ENCODE measurements at places on chromosomes 2 and 18. TPM values are rescaled to one million over a fixed set of nuclear protein-coding genes. Genes with fewer than 3 reads are reported as not detected.

DNA sequence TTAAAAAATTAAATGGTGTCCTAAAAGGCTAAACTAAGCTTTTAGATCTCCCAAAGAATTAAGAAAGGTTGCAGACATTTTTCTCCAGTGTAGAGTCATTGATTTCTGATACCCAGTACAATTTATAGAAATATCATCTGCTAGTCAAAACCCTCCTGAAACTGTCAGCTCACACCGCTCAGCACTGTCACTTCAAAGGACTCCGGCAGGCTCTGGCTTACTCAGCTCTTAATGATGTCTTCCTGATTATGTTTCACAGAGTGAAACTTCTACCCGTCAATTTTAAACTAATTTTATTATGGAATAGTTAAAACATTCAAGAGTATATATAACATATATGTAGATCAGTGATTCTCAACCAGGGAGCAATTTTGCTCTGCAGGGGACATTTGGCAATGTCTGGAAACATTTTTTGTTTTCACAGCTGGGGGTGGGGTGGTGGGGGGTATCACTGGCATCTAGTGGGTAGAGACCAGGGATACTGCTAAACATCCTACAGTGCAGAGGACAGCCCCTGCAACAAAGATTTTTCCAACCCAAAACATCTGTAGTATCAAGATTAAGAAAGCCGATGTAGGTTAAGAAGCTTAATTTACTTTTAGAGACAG, 31.6 kb downstream of the CDK15 start:
- no peak for DNase-seq

The SLC9A2 gene
- total RNA-seq: not detected

The ARHGAP28 gene
- 4.4 TPM for total RNA-seq

- no peak for DNase-seq
Observed at GRCh38 chr2:4077017-4077416, 373.6 kb downstream of the DCDC2C start.

DNA sequence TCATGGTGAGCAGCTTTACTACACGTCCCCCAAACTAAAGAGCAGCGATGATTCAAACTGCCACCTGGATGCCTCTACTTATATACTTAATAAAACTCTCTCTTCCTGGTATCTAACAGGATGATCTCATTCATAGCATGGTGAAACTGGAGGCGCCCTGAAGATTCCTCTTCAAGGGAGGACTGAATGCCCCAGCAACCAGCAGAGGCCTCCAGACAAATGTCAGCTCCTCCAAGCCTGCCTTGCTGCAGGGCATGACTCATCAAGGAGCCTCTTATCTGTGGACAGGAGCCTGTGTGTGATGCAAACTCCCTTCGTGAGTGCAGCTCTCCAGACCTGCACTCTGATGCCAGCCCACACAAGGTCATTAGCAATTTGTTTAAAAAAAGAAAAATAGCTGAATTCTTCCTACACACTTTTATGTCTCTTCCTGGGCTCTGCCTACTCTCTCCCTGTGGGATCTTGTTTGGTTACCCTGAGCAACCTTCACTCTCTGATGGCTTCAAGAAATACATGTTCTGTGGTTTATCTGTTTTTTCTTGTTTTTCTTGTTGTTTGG, 30.2 kb downstream of the LONRF2 start:
- no peak for DNase-seq

The ANKRD23 gene
- total RNA-seq: 0.46 TPM

- DNase-seq: no peak
Observed at GRCh38 chr2:144920755-144921530, 401.0 kb upstream of the ZEB2 start.

DNA sequence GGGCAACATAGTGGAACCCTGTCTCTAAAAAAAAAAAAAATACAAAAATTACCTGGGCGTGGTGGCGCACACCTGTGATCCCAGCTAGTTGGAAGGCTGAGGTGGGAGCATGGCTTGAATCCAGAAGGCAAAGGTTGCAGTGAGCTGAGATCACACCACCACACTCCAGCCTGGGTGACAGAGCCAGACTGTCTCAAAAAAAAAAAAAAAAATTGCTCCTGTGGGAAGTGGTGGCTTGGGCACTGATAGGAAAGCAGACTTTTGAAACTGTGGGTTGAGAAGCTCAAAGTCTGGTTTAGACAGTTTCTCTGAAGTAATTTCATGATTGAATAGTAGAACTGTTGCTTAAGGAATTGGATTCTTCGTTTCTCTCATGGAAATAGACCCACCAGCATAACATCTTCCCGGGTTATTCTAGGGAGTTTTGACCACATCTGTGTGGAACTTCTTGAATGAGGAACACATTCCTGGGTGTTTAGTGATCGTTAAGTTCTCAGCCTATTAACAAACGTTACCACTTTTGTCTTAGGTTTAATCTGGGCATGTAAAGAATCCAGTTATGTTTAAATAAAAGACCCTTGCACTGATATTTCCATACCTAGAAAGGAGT, 33.5 kb downstream of the GRHL1 start:
- no peak for DNase-seq
